ENCODE measurements at places on chromosomes 4 and X.
A peak's percentile ranks its signal among the peaks of the same experiment; 100 is the strongest.

- no peak for DNase-seq
Observed at GRCh38 chr4:172898715-172899114, 269.9 kb upstream of the GALNT7 start.

DNA sequence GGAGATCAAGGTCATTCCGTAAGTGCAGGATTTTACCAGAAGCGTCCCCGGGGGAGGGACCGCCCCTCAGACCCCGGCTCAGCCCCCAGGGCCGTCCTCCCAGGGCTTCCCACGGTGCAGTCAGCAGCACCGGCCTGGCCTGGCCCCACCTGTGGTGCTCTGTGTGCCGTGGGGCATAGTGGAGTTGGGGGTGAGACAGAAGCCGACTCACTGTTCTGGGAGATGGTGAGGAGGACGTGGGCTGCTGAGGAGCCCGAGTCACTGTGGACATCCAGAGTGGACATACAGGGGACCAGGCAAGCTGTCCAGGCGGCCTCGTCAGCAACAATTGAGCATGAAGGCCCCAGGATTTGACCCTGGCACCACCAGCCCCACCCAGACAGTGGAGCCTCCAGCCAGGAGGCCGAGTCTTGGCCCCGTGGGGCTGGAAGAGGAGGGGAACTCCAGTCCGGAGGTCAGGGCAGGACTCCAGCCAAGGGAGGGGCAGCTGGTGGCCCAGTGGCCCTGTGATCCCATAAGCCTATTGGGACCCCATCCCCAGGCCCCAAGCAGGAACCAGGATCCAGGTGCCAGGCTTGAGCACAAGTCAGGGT lies 19.1 kb downstream of the ATP5ME start:
- DNase-seq = no peak

- no peak for DNase-seq
Observed at GRCh38 chr4:172202480-172203076, 389.4 kb downstream of the GALNTL6 start.

- DNase-seq = peak; percentile 48
Observed at GRCh38 chrX:1507511-1508463, 29.2 kb downstream of the P2RY8 start.

GRCh38 chr4:55184600-55185523 lies 59.5 kb upstream of the KDR start:
- DNase-seq = peak; percentile 19

DNA sequence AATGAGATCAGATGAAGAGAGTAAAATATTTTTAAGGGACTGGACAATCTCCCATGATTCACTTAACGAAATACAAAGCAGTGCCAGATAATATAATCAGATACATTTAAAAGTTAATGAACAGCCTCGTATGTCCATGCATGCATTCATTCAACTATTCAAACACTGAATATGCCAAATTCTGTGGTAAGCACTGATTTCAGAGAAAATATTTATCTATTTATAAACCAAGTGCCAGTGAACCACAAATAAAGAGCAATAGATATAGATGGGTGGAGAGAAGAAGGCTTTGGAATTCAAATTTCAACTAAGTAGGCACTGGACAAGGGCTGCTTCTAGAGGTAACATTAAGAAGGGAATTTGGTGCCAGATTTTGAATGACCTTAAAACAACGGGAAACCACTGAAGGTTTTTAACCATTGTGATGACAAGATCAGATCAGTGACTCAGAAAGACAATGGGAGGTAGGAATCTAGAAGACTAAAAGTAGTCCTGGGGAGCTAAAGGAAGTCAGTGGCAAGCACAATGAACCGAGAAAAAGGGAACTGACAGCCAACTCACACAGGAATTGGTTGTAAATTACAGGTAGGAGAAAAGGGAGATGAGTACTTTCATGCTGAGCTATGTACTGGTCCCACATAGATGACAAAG lies 14.2 kb downstream of the ELOVL6 start:
- no peak for DNase-seq

DNA sequence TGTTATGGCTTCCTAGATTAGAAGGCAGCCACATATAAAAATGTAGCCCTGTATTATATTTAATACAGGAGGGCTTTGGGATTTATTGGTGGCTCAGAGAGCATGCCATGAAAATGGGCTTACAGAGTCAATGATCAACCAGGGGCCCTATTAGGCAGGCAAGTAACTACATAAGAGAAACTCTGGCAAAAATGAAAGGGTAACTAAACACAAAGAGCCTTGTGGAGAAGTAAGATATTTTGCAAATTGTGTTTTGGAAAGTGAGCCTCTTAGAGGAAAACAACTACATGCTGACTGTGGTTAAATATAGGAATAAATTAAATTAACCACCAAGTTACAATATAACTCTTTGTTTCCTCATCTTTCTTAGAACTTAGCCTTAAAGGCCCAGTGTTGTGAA lies 5.5 kb downstream of the SAT1 start:
- DNase-seq = no peak

DNA sequence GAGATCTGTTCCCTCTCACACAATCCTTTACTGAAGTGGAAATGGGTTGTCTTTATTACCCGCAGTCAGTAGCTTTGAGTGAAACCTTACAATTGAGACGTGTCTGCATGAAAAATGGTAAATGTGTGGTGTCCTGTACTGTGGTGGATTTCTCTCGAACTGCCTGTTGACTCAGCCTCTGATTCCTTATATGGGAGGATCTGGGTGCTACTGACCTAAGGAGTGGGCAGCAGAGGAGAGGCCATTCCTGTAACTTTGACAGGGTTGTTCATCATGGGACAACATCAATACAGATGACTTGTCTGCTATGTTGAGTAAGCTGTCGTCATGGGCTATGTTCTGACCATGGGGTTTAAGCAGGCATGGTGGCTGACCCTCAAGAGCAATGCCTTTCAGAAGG lies 159.6 kb upstream of the WDR1 start:
- DNase-seq = no peak

DNA sequence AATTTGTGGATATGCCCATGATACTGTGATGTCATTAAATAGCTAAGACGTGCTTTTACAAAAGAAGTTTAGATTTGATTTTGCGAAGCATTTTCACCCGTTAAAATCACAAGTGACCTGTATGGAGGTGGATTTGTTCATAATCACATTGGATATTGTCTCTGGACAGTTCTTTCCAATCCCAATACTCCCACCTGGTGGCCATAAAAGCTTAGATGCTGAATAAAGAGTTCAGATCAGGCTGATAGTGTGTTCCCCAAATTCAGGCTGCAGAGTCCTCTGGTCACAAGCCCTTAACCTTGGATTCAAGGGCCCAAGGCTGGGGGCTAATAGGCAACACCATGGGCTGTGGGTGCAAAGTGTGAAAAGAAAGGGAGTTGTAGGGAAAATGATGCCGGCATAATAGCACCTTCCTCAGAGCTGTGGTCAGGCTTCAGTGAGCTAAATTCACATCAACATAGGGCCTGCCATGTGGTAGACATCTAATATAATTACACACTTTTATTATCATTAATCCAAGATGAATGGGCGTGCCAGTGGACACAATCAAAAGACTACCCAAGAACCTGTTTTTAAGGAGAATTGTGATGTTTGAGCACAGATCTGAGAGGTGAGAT lies 28.1 kb downstream of the SMIM43 start:
- peak; percentile 12 for DNase-seq

DNA sequence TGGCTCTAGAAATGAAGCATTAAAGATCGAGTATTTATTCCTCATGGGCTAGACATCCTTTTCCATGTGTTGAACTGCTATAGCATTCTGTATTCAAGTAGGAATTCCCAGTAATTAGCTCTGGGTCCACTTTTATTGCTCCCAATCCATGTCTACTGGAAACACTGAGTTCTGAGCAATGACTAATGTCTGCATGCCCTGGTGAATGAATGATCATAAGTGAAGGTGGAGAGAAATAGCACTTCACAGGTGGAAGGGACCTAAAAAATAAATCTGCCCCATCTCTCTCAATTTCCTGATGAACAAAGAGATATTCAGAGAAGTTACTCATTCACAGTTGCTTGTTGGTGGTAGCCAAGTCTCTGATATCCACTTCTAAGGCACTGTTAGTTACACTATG lies 34.6 kb upstream of the CXCL8 start:
- DNase-seq = no peak

DNA sequence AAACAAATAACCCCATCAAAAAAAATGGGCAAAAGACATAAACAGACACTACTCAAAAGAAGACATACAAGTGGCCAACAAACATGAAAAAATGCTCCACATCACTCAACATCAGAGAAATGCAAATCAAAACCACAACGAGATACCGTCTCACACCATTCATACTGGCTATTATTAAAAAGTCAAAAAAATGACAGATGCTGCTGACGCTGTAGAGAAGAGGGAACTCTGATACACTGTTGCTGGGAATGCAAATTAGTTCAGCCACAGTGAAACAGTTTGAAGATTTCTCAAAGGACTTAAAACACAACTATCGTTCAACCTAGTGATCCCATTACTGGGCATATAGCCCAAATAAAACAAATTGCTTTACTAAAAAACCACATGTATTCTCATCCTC lies 671.2 kb upstream of the FTHL17 start:
- DNase-seq = no peak

GRCh38 chrX:95721011-95721410 lies 963.6 kb upstream of the DIAPH2 start:
- no peak for DNase-seq

DNA sequence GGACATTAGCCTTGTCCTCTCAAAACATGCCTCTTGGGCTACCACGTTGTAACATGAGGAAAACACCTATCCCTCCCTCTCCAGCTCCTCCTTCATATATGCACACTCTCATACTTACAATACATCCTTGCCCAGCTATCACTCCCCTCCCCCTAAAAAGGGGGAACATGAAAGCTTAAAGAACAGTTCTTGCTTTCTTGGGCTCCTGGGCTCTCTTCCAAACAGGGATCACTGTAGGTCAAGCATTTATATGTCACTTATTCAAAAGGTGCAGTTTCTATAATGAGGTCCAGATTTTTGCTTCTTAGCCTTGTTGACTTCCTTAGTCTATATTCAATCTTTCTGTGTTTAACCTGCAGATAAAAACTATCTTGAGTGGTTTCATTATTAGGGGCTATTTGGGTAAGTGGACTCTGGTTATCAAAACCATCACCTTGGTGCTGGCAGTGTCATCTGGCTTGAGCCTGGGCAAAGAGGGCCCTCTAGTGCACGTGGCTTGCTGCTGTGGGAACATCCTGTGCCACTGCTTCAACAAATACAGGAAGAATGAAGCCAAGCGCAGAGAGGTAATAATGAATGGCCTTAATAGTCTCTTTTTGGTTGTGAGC lies 119.4 kb downstream of the AKAP4 start:
- DNase-seq = no peak

GRCh38 chr4:171049380-171049779 lies 763.8 kb upstream of the GALNTL6 start:
- DNase-seq = no peak

GRCh38 chrX:27893871-27894270 lies 86.1 kb downstream of the MAGEB10 start:
- no peak for DNase-seq

DNA sequence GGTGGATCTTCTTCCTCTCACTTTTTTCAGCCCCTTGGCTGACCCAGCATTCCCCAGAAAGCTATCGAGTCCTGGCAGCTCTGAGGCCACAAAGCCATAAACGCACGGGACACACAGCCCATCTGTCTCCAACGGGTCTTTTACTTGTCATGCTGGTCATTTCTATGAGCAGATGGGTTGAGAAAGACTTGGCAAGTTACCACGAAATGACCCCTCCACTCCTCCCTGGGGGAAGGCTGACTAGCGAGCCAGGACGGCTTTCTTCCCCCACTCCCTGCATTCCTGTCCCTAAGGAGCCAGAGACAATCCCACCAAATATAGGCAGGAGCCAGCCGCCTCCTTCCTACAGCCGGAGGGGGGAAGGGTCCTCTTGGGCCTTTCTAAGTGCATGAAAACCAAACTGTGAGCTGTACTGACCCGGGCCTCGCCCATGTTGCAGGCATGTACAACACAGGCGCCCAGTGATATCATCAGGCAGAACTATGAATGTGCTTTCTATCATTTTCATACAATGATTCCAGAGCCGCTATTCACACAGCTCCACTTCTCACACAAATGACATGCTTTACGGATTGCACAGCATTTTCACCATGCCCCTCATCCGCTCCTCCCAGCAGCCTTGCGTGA lies 28.6 kb downstream of the AFAP1 start:
- no peak for DNase-seq

DNA sequence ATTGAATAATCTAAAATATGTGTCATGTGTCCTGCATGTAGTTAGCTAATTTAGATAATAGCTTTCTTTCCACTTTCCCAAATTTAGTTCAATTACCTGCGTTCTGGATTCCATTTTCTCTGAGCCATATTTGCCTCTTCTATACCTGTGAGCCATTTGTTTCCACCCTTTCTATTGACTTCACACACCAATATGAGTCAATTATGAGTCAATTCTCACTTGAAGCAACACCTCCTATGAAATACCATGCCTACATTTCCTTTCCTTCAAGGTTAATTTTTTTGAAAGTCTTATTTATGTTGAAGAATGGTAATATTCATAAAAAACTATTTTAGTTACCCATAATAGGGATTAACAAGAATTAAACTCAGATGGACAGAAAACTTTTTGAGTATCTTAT lies 25.8 kb downstream of the NPY2R start:
- no peak for DNase-seq

DNA sequence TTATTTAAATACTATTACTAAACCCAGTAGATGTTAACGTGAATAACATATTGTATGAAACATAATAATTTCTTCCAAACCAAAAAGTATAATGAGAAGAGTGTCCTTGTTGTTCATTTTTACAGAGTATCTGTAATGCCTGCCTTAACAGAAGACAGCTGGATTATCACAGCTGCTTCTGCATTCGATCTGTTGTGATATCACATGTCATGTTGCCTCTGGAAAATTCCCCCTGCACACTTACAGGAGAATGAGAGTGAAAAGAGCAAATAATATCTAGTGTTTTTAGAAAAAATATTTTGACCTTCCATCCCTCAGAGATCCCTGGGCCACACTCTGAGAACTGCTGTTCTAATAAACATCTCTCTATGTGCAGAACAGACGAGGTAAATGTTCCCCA lies 240.1 kb upstream of the NOCT start:
- DNase-seq = no peak

- DNase-seq = no peak
Observed at GRCh38 chrX:74259885-74260491, 44.0 kb upstream of the ZCCHC13 start.

DNA sequence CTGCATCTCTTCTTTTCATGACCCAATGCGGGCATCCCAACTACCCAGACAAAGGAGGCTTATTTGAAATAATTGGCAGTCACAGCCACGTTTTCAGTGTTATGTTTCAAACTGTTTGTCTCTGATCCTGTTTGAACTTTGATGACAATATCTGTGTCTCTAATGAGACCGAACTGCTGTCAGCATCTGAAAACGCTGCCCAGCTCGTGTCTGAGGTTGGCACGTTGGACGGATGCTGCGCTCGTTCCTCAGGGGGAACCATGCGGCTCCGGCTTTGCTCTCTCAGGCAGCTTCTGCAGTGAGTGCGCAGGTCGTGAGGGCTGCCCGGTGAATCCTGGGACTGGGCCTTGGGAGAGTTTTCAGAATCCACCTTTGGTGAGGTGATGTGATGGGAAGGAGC lies 58.4 kb upstream of the SORBS2 start:
- no peak for DNase-seq

GRCh38 chr4:145341381-145341780 lies 140.3 kb upstream of the SMAD1 start:
- DNase-seq = no peak
